Stimulated activated CD4-positive, alpha-beta T cell treated with anti-CD3 and anti-CD28 coated beads, Interleukin-4, amount 100 ng/mL, for 1 hour (primary cell): ENCODE measurements at places on chromosomes 6 and 20.
A peak's percentile ranks its signal among the peaks of the same experiment; 100 is the strongest.

DNA sequence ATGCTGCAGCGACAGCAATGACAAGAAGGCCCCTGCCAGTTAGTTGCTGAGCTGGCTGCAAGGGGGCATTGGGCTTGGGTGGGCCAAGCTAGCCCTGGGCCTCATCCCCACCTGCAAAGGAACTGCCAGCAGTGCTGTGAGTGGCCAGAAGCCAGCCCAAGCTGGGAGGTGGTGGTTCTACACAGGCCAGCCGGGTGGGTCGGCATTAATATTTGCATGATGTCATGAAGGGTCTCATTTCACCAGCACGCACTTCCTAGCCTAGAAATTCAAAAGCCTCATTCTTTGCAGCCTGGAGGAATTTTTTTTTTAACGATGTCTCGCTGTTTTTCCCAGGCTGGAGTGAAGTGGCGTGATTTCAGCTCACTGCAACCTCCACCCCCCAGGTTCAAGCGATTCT is 62.0 kb downstream of the IYD start:
- DNase-seq, result no peak

DNA sequence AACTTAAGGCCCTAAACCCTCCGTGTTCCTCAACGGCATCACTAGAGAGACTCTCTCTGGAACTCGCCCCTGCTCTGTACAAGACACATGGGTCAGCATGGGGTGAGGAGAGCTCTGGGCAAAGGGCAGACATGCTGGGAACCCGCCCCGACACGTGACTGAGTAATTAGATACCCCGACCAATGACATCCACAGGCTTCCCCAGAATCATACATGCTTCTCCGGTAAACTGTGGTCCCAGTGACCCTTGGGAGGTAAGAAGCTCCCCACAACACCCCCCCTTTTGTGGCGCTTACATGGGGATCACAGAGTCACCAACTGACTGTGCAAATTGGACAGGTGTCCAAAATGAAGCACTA is 31.7 kb upstream of the RPS6KA2 start:
- DNase-seq, result no peak

DNA sequence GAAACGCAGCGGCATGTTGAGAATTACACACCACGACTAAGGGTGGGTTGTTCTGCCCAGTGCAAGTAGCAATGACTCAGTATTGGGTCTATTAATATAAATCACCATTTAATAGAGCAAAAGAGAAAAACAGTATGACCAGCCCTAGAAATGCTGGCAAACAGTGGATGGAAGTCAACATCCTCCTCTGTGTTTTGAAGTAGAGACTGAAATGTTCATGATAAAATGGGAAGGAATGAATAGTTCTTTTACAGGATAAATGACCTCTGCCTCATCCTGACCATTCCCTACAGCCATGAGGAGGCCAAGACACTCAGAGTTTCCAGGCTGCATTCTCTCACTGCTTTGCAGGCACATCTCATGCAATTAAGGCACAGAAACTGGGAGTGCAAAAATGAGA is 111.8 kb downstream of the PSMB1 start:
- no peak for DNase-seq

DNA sequence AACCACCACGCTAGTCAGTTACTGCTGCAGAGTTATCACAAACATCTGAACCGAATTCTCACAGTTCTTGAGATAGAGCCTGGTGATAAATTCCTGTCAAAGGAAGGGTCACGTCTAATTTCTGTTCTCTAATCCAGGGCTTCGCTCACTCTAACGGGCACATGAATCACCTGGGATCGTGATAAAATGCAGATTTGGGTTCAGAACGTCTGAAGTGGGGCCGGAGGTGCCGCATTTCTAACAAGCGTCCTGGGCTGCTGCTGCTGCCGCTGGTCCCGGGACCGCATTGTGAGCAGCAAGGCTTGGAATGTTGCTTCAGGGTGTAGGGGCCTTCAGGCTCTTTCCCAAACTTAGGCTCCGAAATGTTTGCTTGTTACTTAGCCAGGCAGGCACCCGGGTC is 264.1 kb downstream of the CDC5L start:
- no peak for DNase-seq

DNA sequence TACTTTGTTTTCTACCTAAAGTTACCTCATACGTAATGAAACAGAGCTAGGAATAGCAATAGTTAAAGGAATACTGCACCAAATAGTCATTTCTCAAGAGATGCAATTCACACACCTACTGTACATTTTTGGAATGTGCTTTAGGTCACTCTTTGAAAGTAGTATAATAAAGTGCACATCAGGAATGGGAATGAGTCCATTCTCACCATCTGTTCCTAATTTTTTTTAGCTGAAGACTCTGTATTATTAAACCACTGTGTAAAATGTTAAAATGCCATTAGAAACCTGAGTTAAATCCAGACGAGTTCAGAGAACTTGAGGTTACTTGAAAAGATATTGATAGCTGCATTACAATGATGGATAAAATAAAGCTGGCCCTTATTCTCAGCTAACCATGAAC is 51.9 kb upstream of the EPHA7 start:
- DNase-seq, result no peak

GRCh38 chr6:156890627-156891314 is 113.6 kb downstream of the ARID1B start:
- DNase-seq, result no peak

- no peak for DNase-seq
These were observed 273.1 kb downstream of the HAO1 start for GRCh38 chr20:7667194-7667593.

DNA sequence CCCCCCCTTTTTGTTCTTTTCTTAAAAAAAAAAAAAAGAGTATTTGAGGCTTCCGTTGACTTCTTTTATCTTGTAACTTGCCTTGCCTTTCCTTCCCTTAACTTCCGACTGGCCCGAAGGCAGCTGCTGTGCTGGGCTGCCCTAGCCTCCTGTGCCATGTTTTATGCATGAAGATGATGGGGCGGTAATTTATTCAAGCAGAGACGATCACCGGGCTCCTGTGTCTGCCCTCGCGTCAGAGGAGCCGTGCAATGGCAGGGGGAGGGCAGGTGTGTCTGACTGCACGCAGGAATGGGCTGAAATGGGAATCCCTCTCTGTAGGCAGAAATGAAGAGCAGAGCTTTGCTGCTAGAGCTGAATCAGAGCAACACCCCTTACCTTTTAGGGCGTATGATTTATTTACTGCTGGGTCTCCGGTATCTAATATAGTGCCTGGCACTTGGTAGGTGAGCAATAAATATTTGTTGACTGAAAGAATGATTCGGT is 106.3 kb upstream of the RIPOR2 start:
- DNase-seq, result peak; percentile 46

- DNase-seq, result no peak
These were observed 17.0 kb upstream of the MRS2 start for GRCh38 chr6:24385536-24386269.

- DNase-seq, result no peak
These were observed 1172.2 kb upstream of the CITED2 start for GRCh38 chr6:140546640-140547039.

GRCh38 chr20:63617876-63618265 is 9.0 kb downstream of the GMEB2 start:
- no peak for DNase-seq

DNA sequence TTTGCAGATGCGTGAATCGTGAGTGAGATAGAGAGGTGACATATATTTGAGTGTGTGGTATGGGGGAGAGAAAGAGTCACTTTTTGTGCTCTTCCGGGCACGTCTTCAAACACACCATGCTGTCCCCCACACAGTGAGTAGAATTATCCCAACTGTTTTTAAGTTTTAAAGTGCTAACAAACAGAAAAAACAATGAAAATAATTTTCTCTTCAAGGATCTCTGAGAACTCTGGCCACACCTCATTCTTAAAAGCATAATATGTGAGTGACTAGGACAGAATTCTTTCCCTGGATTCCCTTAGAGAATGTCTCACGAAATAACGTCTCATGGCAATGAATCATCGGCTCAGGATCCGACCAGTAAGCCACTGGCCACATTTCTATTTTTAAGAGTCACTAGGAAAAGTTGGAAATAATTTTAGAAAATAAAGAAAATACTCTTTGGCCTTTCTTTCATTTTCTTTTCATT is 235.7 kb upstream of the ZNF217 start:
- DNase-seq, result no peak

DNA sequence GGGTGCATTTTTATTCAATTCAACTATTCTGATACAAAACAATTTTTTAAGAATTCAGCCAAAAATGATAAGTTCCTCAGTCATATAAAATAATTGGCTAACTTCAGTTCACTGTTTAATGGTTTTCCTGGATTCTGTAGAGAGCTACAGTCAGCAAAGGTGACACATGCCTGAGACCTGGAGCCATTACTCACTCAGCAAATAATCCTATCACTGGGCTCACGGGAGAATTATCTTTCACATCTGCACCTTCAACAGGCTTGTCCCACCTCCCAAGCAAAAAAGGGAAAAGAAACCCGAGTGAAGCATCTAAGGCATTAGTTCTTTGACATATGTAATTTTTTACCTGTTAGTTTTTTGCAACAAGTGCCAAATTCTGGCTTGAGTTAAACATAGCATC is 34.9 kb upstream of the FOXA2 start:
- DNase-seq, result no peak

DNA sequence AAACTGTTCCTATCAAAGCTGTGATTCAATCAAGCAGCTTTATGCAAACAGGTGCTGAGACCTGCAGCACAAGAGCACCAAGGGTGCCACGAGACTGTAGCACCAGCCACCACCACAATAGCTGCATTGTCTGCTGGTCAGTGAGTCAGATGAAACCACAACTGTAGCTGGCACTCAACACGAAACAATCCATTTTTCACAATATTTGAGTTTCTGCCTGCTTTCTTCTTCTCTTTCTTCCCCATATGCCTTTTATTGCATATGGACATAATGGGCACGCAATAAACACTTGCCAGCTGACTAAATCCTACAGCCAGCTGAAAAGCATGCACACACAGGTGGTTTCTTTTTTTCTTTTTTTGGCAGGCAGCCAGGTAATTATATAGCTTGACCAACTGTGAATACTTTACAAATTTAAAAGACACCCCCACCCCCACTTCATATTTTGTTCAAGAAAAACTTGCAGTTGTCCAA is 16.6 kb downstream of the SLC2A12 start:
- no peak for DNase-seq

- no peak for DNase-seq
These were observed 105.5 kb downstream of the PTPRK start for GRCh38 chr6:128414943-128415342.

GRCh38 chr20:13009682-13010406 is 1.1 kb downstream of the SPTLC3 start:
- no peak for DNase-seq
